CD8-positive, alpha-beta memory T cell (primary cell): ENCODE measurements at places on chromosomes 3 and 15. TPM values are rescaled to one million over a fixed set of nuclear protein-coding genes. Genes with fewer than 3 reads are reported as not detected.

DPPA2 gene
- polyA plus RNA-seq, result not detected

AGBL1 gene
- not detected for polyA plus RNA-seq

LIPH gene
- not detected for polyA plus RNA-seq

LRTM1 gene
- polyA plus RNA-seq, result not detected

SCG3 gene
- polyA plus RNA-seq, result not detected

C2CD4A gene
- polyA plus RNA-seq, result not detected

DLL4 gene
- polyA plus RNA-seq, result not detected

SPATA12 gene
- not detected for polyA plus RNA-seq

GCNT3 gene
- not detected for polyA plus RNA-seq

SLC22A13 gene
- 0.12 TPM for polyA plus RNA-seq

AEN gene
- polyA plus RNA-seq, result 22.8 TPM

PDZRN3 gene
- polyA plus RNA-seq, result not detected

ADGRG7 gene
- polyA plus RNA-seq, result not detected

STRC gene
- polyA plus RNA-seq, result not detected

APEH gene
- 119 TPM for polyA plus RNA-seq

NAALADL2 gene
- polyA plus RNA-seq, result not detected

LTF gene
- polyA plus RNA-seq, result not detected

IQCH gene
- 0.52 TPM for polyA plus RNA-seq

GXYLT2 gene
- not detected for polyA plus RNA-seq

CSTA gene
- not detected for polyA plus RNA-seq

GMNC gene
- polyA plus RNA-seq, result not detected

KLHL6 gene
- 9.1 TPM for polyA plus RNA-seq

SI gene
- not detected for polyA plus RNA-seq

ARPC4 gene
- polyA plus RNA-seq, result 277 TPM

BSN gene
- not detected for polyA plus RNA-seq

GHRL gene
- polyA plus RNA-seq, result 0.16 TPM

PLIN1 gene
- not detected for polyA plus RNA-seq

KCTD6 gene
- 12.2 TPM for polyA plus RNA-seq

NRROS gene
- polyA plus RNA-seq, result 3.5 TPM

SEMA5B gene
- polyA plus RNA-seq, result not detected

HACL1 gene
- 35.0 TPM for polyA plus RNA-seq

MYLK gene
- 0.10 TPM for polyA plus RNA-seq

ARHGEF26 gene
- 0.08 TPM for polyA plus RNA-seq

CCDC32 gene
- 42.2 TPM for polyA plus RNA-seq

SCG5 gene
- polyA plus RNA-seq, result not detected
